ENCODE measurements at places on chromosomes 6 and 20. TPM values are rescaled to one million over a fixed set of nuclear protein-coding genes. Genes with fewer than 3 reads are reported as not detected.

TREM2 gene
- 1.5 TPM for total RNA-seq

- no peak for DNase-seq
Observed at GRCh38 chr6:46175976-46176375, 5.2 kb upstream of the ENPP5 start.

GRCh38 chr6:136201732-136202131 lies 48.4 kb downstream of the MTFR2 start:
- no peak for DNase-seq

C4B gene
- 0.27 TPM for total RNA-seq

GRCh38 chr6:44309092-44309491 lies 4.1 kb downstream of the AARS2 start:
- peak; percentile 36 for DNase-seq

- DNase-seq = no peak
Observed at GRCh38 chr20:47849596-47849995, 64.3 kb upstream of the SULF2 start.

- no peak for DNase-seq
Observed at GRCh38 chr20:51703400-51704287, 64.5 kb downstream of the ATP9A start.

- no peak for DNase-seq
Observed at GRCh38 chr6:42079941-42080464, 29.7 kb downstream of the TAF8 start.

LAMA5 gene
- 12.1 TPM for total RNA-seq

DNA sequence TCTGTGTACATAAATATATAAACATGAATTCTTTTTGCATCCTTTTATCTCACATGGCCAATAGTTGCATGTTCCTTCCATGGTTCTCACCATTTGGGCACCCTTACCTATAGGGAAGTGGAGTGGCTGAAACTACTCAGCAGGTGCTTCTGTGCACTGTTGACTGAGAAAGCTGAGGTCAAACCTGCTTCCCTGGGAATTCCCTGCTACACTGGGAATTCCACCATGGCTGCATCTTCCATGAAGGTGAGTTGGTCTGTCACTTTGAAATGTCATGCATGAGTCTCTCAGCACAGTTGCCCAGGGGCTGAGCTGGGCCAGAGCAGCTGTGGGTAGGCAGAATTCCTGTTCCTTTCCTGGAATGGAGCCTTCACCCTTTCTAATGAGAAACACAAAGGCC lies 193.8 kb upstream of the PRSS16 start:
- DNase-seq = no peak

- no peak for DNase-seq
Observed at GRCh38 chr6:116120430-116120829, 5.5 kb downstream of the COL10A1 start.

BTN1A1 gene
- total RNA-seq = 0.23 TPM

PGBD1 gene
- 6.1 TPM for total RNA-seq

DNA sequence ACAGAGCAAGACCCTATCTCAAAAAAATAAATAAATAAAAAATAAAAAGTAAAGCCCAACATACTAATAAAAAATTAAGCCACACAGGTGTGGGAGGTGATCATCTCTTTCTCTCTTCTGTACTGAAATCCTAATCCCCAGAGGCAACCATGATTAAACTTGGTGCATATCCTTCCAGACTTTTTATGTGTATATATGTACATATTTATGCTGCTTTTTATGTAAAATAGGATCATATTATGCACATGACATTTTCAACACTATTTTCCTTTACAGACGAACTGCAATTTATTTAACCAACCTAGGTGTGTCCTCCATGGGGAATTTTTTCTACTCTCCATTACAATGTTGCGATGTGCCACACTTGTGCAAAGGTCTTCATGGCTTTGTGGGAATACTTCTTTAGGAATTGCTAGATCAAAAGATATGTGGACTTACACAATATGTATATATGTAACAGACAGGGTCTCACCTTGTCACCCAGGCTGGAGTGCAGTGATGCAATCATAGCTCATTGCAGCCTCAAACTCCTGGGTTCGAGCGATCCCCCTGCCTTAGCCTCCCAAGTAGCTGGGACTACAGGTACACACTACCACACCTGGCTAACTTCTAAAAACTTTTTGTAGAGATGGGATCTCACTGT lies 23.7 kb downstream of the RMND1 start:
- DNase-seq = no peak

SLC12A5 gene
- total RNA-seq = 1.3 TPM

DNA sequence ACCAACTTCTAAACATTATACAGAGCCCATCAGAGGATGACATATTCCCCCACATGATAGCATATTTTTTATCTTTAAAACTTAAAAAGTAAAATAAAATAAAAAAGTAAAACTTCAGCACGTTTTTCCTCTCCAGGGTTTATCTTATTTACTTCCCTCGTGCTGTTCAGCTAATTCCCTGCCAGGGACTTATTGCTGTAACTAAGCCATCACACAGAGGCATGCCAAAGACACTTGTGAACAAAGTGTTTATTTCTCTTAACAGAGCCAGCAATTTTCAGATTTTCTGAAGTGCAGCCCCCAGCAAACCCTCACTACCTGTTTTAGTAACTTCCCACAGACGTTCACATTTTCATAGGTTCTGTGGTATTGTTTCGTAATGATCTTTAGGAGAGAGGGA lies 293.8 kb downstream of the ZNF217 start:
- DNase-seq = no peak

DNA sequence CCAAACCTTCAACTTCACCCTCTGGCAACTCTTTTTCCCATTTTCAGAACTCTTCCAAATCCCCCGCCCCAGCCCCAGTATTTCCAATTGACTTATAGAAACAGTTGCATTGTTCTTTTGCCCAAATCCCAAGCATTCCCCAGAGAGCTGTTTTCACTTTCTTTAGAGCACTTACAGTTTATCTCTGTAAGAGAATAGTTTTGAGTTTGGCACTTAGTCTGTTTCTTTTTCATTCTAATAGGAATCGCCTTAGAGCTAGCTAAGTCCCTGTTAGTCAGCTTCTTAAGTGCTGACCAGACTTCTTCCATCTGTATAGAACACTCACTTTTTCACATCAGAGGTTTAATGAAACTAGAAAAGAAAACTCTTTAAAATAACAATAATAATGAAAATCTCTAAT lies 374.2 kb upstream of the FLRT3 start:
- DNase-seq = no peak

PSORS1C2 gene
- total RNA-seq = not detected

YWHAB gene
- 139 TPM for total RNA-seq

POU5F1 gene
- not detected for total RNA-seq

- no peak for DNase-seq
Observed at GRCh38 chr6:133251688-133252087, 10.5 kb downstream of the EYA4 start.

DNA sequence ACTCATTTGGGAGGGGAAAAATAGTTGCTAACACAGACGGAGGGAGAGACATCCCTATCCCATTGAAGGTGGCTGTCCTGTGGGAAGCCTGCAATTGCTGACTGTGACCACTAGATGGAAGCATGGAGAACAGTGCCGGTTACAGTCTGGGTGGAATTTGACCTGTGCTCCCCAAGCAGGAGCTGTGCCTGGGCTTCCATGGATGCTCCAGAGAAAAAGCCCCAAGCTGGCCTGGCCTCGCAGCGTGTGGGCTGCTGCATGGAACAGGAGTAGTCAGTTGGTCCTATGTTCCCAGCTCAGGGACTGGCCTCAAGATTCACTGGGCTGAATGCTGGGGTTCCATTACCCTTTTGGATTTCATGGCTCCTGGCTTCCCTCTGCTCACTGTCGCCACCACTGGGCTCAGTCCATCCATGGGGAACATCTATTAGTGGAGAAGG lies 116.3 kb upstream of the CHD6 start:
- DNase-seq = peak; percentile 45

GRCh38 chr6:139395891-139396301 lies 21.4 kb upstream of the CITED2 start:
- no peak for DNase-seq

CNR1 gene
- total RNA-seq = not detected

- DNase-seq = no peak
Observed at GRCh38 chr20:46894579-46894958, at the start of gene EYA2. TSS of gene EYA2 (plus strand) at chr20:46894843. CDS start at chr20:46990011, 95,168 bp downstream.

DNA sequence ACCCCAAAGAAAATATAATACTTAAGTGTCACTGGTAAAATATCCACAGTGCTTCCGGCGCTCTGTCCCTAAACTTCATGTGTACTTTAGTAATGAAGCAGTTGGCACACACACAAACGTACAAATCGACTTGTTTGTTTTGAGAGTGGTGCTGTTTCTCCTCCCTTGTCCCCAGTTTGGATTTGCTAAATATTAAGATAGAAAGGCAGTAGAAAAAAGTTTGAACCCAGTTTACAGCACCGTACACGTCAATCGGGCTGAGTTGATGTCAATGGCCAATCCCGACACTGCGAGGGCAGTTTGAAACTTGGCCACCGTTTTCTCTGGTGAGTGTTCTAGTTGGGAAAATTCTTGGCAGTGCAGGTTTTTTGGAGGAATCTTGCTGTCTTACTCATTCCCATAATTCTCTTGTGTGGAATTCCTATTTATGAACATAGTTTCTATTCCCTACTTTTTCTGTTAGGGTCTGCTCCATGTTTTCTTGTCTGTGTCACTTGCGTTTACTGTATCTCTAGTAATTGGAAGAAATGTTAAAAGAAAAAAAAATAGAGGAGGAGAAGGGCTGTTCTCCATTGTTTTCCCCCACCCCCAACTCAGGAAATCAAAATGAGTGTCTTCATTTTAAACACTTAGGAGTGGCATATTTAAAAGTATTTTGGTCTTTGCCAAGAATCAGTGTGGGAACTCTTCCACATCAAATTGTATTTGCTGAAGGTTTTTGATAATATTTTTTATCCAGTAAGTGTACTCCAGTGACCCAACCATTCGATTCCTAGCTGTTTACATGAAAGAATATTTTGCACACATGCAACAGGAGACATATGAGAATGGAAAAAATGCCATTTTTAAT lies 72.3 kb downstream of the OR2B2 start:
- DNase-seq = peak; percentile 92

PROKR2 gene
- not detected for total RNA-seq

DNA sequence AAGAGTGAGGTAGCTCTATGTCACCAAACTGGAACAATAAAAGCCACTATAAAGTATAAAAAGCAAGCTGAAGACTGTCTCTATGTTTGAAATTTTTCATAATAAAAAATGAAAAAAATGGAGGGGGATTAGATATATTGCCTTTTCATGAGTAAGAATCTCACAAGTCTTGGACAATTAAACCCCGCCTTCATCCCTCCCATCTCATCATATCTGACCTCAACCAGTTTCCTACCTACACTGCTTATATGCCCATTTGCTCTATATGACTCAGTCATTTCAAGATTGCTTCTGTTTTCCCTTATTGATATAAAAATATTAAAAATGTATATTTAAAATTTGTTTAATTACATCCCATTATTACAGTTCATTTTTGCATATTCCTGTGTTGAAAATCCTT lies 2.9 kb upstream of the TRIM39 start:
- DNase-seq = peak; percentile 54

DNA sequence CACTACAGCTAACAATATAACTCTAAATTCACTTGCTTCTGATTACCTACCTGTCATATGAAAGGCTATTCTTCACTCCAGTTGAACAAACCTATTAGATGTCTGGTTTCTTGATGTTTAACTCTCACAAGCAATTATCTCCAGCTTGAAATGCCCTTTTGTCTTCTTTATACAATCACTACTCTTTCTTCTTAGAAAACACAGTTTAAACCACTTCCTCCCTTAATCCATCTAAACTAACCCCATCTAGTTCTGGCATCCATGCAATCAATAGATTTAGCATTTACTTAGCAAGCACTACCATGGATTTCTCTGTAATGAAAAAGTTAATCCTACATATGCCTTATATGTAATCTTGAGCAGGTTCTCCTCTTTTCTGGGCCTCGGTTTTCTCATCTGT lies 127.3 kb downstream of the ATXN1 start:
- no peak for DNase-seq

DNA sequence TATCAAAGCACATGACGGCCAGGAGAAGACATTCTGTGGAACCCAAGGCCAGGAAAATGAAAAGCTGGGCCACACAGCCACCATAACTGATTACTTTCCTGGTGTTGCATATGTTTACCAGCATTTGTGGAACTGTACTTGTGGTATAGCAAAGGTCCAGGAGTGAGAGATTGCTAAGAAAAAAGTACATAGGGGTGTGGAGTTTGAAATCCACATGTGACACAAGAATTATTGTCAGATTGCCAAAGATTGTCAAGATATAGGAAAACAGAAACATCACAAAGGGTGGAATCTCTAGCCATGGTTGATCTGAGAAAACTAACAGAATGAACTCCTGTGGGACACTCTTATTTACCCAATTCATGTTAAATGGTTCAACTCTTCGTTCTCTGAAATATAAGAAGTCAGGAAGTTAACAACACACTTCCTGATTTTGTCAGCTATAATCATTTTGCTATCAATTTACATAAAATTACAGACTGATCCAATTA lies at the start of gene OR2B2:
OR2B2 (minus strand) TSS at position 441 of the 491 bp plus-strand sequence; CDS start at position 364, 77 bp downstream.
- no peak for DNase-seq

DNA sequence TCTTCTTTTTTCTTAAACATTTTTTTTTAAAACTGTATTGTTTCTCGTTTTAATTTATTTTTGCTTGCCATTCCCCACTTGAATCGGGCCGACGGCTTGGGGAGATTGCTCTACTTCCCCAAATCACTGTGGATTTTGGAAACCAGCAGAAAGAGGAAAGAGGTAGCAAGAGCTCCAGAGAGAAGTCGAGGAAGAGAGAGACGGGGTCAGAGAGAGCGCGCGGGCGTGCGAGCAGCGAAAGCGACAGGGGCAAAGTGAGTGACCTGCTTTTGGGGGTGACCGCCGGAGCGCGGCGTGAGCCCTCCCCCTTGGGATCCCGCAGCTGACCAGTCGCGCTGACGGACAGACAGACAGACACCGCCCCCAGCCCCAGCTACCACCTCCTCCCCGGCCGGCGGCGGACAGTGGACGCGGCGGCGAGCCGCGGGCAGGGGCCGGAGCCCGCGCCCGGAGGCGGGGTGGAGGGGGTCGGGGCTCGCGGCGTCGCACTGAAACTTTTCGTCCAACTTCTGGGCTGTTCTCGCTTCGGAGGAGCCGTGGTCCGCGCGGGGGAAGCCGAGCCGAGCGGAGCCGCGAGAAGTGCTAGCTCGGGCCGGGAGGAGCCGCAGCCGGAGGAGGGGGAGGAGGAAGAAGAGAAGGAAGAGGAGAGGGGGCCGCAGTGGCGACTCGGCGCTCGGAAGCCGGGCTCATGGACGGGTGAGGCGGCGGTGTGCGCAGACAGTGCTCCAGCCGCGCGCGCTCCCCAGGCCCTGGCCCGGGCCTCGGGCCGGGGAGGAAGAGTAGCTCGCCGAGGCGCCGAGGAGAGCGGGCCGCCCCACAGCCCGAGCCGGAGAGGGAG lies 580 bp downstream of the VEGFA start:
- DNase-seq = peak; percentile 52

GRCh38 chr20:3987296-3987695 lies 28.1 kb downstream of the RNF24 start:
- no peak for DNase-seq

GRCh38 chr6:155033021-155033791 lies 38.1 kb downstream of the TIAM2 start:
- DNase-seq = no peak

GRCh38 chr6:17484201-17484849 lies 90.9 kb downstream of the CAP2 start:
- no peak for DNase-seq

DNA sequence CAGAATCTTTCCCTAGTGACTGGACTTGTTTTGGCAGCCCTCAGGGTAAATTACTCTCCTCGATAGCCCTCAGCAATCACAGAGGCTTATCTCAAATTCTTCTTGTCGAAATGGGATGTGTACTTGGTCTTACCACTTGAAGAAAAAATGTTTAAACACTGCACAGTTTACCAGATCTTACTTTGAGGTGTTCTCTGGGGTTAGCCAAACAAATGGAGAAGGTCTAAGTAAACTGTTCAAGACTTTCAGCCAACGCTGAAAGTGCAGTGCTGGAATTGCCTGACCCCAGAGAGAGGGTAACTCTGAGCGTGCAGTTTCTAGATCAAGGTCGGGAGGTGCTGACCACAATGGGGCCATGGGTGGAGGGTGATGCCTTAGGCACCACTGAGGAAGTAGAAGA lies 39.2 kb downstream of the MYLIP start:
- DNase-seq = no peak

Measured in HT1080 (cell line).